ENCODE measurements at places on chromosomes 6 and 20.

DNA sequence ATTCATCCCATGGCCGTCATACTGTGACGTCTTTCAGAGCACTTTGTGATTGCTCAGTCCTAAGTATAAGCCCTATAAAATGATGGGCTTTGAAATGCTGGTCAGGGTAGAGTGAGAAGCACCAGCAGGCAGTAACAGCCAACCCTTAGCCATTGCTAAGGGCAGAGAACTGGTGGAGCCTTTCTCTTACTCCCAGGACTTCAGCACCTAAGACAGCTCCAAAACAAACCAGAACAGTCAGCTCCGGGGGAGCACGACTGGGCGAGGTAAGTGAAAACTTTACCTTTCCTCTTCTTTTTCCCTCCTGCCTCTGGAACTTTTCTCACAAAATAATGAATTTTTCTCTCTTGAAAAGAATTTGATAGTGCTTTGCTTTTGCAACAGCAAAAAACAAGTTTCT is at the start of gene VIP:
Gene VIP, plus strand, starts transcription at position 104 of the 400 bp plus-strand sequence. CDS start 1,381 bp downstream, outside the sequence.
- DNase-seq: no peak

- no peak for DNase-seq
Observed at GRCh38 chr6:119148098-119148824, 69.8 kb upstream of the FAM184A start.

DNA sequence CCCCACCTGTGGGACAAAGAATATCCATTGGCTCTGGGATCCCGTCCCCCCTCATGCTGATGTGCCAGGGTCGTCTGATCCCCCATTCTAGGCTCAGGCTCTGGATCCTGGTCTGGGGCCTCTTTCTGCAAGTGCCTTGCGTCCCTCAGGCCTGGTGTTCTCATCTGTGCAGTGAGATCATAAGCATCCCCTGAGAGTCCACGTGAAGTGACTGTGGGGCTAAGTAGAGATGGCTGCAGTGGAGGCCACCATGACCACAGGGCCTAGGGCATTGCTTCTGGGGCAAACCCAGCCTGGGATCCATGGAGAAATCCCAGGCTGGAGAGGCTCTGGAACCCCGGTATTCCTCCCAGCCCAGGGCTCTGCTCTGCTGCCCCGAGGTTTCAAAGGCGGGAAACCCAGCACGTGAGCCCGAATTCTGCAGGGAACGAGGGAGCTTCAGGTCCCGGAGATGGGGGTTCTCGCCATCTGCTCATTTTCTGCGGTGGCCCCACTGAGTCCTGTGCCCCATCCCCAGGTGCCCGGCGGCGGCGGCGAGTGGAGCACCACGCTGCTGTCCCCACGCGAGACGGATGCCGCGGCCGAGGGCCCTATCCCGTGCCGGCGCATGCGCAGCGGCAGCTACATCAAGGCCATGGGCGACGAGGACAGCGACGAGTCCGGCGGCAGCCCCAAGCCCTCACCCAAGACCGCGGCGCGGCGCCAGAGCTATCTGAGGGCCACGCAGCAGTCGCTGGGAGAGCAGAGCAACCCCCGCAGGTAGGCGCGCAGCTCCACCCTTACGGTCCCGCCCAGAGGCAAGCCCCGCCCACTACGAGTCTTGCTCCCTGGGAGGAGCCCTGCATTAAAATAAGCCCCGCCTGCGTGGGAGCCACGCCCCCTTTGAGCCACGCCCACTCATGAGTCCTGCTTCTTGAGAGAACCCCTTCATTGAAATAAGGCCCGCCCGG is 105.5 kb upstream of the MYL9 start:
- peak; percentile 63 for DNase-seq

DNA sequence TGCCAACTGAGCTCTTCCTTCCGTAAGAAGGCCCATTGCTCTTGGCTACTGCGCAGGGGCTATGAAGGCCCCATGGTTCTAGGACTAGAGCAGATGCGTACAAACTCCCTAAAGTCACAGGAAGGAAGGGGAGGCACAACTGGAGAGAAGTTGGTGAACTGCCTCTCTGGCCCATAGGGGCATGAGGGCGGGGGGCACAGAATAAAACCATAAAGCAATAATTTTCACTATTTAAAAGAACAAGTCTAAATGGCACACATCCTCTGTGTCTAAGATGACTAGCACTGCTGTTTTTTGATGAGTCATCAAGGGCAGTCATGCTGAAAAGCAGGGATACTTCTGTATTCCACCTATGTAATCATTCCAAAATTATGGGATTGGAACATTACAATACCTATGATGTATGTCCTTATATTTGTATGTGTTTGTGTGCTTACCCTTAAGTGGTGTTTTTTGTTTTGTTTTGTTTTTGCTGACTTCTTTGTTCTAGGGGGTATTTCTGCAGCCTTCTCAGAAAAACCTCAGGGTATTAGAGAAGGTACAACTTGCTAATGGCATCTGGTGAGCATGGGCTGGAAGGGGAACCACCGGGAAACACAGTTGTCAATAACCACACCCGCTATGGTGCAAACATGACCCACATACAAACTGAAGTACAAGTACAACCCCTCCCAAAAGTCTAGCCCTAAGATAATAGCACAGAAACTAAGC is 36.9 kb downstream of the B4GALT5 start:
- no peak for DNase-seq

DNA sequence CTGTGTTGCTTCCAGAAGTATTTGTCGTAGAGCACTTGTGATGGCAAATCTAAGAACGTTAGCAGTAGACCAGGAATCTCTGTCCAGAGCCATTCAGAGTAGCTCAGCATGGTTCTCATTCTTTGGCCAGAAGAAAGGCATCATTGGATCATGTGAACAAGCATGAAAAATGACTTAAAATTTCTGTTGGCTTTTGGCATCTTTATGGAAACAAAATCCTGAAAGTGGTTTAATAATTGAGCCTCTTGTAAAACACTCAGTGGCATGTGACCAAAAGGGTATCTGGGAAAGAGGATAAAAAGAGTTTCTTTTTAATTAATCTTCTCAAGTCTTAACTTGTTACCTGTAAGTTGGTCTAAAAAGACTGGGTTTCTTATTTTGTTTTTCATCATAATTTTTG is 55.2 kb downstream of the PTPN1 start:
- no peak for DNase-seq

- DNase-seq: no peak
Observed at GRCh38 chr6:83852528-83853177, 507 bp upstream of the RIPPLY2 start.

DNA sequence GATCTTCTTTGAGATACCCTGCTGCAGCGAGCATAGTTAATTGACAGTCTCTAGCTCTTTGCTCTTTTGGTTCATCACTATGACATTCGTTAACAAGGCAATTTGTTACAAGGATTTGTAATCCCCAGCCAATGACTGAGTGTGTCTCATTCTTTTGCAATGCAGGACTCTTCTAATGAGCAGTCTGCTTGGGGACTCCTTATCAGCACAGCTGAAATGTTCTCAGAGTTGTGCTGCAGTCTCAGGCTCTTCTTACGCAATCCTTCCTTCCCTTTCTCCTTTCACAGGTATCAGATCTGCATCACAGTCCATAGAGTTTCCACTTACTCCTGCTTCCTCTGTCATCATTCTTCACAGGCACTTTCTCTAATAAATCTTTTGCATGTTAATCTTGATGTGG is 161.2 kb upstream of the OGFRL1 start:
- no peak for DNase-seq

- no peak for DNase-seq
Observed at GRCh38 chr20:42338294-42339201, 720.4 kb upstream of the CHD6 start.

GRCh38 chr6:18491308-18492045 is 104.3 kb downstream of the RNF144B start:
- no peak for DNase-seq

GRCh38 chr6:39361657-39362486 is 39.4 kb upstream of the KCNK16 start:
- peak; percentile 16 for DNase-seq

- no peak for DNase-seq
Observed at GRCh38 chr6:57257911-57258541, 35.9 kb upstream of the RAB23 start.

GRCh38 chr6:62445521-62445920 is 159.5 kb upstream of the KHDRBS2 start:
- no peak for DNase-seq

- no peak for DNase-seq
Observed at GRCh38 chr20:49985157-49985556, 2.4 kb downstream of the SNAI1 start.

DNA sequence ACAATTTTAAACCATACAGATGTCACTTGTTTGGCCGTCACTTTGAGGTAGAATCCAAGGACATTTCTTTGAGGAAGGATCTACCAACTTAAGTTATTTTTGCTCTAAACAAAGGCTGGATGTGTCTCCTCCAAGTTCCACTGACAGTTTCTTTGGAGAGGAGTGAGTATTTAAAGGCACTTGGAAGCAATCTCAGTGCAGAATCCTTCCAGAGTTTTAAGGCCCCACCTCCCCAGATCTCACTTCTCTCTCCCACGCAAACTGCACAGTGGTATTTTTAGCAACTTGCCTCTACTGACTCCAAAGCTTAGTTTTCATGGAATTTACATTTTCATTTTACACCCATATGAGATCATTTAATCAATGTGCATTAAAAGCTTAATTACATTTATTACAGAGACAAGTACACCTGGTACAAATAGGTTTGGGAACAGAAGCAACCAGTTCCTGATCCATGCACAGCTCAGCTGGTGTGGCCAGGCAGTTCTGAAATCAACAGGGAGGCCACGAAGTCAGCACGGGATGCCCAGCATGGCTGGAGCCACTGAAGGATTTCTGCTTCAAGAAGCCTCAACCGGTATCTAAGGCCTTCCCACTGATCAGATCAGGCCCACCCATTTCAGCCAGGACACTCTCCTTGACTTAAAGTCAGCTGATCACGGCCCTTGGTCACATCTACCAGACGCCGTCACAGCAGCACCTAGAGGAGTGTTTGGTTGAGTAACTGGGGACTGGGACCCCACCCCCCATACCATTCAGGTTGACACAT is 109.8 kb downstream of the SYCP2 start:
- DNase-seq: no peak

DNA sequence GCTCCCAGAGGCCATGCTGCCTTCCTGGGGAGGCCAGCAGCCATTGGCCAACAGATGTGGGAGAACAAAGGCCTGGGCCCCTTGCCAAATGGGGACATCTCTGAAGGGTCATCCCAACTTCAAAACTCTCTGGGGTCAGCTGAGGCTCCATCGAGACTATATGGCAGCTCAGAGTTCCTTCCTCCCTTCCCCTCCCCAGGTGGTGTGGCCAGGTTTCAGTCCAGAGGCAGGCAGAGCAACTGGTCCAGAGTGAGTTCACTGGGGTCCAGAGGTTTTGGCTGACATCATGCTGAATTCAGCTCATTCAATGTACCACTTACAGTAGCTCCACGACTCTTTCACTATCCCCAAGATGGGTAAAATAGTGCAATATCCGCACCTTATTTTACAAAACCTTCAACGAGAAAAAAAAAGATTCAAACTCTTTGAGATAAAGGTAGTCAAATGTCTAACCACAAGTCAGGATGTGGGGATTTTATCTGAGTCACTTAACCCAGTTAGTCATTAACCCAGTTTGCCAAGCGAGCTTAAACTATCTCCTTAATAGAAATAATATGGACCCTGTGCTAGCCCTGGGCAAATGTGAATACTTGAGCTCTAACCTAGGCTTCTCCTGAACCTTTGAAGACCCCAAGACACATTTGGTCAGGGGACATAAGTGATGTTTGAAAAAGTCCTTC is 108.4 kb upstream of the PLEKHG1 start:
- no peak for DNase-seq

DNA sequence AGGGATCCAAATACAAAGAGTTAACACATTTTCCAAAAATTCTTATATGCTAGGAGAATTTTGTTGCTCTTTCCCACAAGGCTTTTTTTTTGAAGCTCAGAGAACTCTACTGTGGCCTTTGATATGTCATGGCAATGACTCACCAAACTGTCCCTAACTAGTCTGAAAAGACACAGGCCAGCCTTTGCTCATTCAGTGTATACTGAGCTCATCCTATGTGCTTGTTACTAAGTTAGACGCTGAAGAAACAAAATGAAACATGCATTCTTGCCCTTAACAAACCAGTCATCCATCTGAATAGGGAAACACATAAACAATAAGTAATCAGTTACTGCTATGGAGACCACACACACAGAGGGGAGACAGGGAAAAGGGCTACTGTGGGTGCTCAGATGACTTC is 291.8 kb downstream of the FOXC1 start:
- no peak for DNase-seq

DNA sequence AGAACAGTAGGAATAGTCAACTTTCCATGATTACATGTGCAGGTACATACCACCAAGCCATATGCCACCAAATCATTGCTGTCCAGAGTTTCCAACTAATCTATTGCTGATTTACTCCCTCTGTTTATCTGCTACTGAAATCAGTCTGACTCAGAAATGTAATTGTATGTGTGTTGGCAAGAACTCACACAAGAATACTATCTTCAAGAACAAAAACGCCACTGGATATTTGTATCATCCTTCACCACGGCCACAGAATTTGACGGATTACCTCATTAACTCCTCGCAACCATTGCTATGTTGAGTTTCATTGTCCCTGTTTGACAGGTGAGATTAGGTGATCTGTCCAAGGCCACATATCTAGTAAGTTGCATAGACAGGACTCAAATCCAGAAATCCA is 159.2 kb downstream of the GMPR start:
- DNase-seq: no peak

- no peak for DNase-seq
Observed at GRCh38 chr6:145245119-145245518, 490.2 kb downstream of the EPM2A start.

DNA sequence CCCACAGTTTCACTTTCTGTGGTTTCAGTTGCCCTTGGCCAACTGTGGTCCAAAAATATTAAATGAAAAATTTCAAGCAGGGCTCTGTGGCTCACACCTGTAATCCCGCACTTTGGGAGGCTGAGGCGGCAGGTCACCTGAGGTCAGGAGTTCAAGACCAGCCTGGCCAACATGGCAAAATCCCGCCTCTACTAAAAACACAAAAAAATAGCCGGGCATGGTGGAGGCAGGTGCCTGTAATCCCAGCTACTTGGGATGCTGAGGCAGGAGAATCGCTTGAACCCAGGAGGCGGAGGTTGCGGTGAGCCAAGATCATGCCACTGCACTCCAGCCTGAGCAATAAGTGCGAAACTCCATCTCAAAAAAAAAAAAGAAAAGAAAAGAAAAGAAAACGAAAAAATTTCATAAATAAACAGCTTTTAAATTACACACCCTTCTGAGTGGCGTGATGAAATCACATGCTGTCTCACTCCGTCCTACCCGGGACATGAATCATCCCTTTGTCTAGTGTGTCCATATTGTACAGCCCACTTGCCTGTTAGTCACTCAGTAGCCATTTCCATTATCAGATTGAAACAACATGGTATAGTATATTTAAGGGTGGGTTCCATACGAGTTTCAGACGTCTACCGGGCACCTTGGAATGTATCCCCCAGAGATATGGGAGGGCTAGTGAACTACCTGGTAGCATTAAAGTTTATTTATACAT is 11.7 kb downstream of the PTPRK start:
- DNase-seq: no peak

- DNase-seq: no peak
Observed at GRCh38 chr6:139522511-139523220, 148.2 kb upstream of the CITED2 start.

- no peak for DNase-seq
Observed at GRCh38 chr20:63639093-63639975, 12.4 kb upstream of the GMEB2 start.

GRCh38 chr6:43838276-43839036 is 68.4 kb downstream of the VEGFA start:
- DNase-seq: no peak

GRCh38 chr6:18405477-18406293 is 18.5 kb downstream of the RNF144B start:
- no peak for DNase-seq

GRCh38 chr20:40953856-40954255 is 74.8 kb upstream of the TOP1 start:
- DNase-seq: no peak

GRCh38 chr6:152189736-152190135 is 382.3 kb downstream of the ESR1 start:
- DNase-seq: no peak

- DNase-seq: no peak
Observed at GRCh38 chr6:140344142-140344913, 969.9 kb upstream of the CITED2 start.
